Brain pericyte (primary cell): ENCODE measurements at places on chromosomes 13 and 19.

DNA sequence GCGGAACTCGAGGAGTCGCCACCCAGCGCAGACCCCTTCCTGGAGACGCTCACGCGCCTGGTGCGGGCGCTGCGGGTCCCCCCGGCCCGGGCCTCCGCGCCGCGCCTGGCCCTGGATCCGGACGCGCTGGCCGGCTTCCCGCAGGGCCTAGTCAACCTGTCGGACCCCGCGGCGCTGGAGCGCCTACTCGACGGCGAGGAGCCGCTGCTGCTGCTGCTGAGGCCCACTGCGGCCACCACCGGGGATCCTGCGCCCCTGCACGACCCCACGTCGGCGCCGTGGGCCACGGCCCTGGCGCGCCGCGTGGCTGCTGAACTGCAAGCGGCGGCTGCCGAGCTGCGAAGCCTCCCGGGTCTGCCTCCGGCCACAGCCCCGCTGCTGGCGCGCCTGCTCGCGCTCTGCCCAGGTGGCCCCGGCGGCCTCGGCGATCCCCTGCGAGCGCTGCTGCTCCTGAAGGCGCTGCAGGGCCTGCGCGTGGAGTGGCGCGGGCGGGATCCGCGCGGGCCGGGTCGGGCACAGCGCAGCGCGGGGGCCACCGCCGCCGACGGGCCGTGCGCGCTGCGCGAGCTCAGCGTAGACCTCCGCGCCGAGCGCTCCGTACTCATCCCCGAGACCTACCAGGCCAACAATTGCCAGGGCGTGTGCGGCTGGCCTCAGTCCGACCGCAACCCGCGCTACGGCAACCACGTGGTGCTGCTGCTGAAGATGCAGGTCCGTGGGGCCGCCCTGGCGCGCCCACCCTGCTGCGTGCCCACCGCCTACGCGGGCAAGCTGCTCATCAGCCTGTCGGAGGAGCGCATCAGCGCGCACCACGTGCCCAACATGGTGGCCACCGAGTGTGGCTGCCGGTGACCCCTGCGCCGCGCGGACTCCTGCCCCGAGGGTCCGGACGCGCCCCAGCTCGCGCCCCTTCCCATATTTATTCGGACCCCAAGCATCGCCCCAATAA is 2.3 kb downstream of the AMH start:
- DNase-seq = no peak

- no peak for DNase-seq
Measured at GRCh38 chr19:16168465-16169081, 4.8 kb downstream of the CIB3 start.

GRCh38 chr19:42281827-42282762 is 13.0 kb downstream of the CIC start:
- DNase-seq = no peak

- DNase-seq = no peak
Measured at GRCh38 chr19:3984584-3984907, 717 bp downstream of the EEF2 start.

GRCh38 chr13:105783261-105783660 is 752.2 kb downstream of the EFNB2 start:
- DNase-seq = no peak

DNA sequence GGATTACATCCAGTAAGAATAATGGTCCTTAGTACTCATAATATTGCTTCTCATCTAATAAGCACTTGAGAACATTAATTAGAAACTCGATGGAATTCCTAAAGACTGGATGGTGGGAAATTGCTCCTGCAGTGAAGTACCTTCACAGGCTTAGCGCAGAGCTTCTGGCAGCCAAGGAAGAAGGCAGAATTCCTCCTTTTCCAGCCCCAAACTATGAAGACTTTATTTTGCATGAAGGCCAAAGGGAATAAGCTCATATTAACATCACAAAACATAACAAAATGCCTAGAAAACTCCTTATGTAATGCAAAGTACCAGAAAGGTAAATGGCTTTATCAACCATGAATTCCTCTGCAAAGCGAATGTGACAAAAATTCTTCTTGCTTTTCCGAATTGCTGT is 336.1 kb downstream of the DNAJC15 start:
- DNase-seq = no peak

GRCh38 chr19:42074513-42075363 is 1.2 kb upstream of the ZNF574 start:
- DNase-seq = no peak

- DNase-seq = no peak
Measured at GRCh38 chr19:33040994-33041827, 23.5 kb downstream of the RHPN2 start.

GRCh38 chr13:45847554-45848224 is 3.9 kb downstream of the SIAH3 start:
- no peak for DNase-seq

GRCh38 chr19:33828266-33829075 is 31.8 kb downstream of the KCTD15 start:
- DNase-seq = no peak

- no peak for DNase-seq
Measured at GRCh38 chr19:16216744-16217670, 19.3 kb downstream of the AP1M1 start.

- no peak for DNase-seq
Measured at GRCh38 chr19:46724468-46724867, 7.6 kb upstream of the PRKD2 start.

GRCh38 chr19:39525205-39525604 is 7.4 kb downstream of the EID2B start:
- DNase-seq = no peak

GRCh38 chr19:31818798-31819105 is 469.5 kb upstream of the TSHZ3 start:
- DNase-seq = no peak

DNA sequence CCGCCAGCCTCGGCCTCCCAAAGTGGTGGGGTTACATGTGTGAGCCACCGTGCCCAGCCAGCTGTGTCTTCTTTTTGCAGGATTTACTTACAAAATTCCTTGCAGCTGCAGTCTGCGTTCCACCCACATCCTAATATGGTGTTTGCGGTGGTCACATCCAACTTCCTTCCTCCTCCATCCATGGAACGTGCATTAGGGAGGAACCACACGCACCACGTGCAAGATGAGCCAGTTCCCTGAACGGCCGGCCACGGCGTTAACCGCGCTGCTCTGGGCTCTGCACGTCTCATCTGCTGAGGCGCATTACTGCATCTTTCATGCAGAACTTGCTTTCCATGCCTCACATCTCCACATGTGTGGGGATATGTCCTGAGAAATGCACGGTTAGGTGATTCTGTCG is 13.0 kb upstream of the SIGLEC11 start:
- no peak for DNase-seq

GRCh38 chr19:52200044-52200443 is 10.2 kb downstream of the PPP2R1A start:
- no peak for DNase-seq

DNA sequence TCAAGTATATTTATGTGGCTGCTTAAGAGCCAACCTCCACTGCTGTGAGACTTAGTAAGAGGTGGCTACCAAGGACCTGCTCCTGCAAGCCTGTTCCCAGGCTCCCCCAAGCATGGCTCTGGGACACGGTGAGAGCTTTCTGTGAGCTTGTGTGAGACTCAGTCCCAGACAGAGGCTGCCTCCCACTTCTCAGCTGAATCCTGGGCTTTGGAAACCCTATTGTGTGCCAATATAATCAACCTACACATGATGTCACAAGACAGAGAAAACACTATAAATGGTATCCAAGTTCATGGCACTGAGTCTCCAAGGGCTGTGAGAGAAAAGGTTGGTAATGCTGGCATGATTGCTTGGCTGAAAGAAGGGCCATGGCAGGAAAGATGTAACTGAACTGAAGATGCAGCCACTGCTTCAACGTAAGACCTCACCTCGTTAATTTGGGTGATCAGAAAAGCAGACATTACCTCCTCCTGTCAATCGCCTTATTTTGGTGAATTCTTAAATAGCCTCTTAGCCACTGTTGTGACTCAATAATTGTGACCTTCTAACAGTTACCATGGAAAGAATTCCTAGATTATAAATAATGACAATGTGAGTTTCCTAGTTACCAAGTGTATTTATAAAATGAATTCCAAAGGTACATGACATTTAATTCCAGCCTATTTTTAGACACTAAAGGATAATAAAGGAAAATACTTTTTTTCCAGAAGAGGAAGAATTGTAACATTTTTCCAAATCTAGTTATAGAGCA is 332.0 kb downstream of the IRS2 start:
- no peak for DNase-seq

GRCh38 chr19:41546386-41546789 is 29.6 kb upstream of the CEACAM21 start:
- no peak for DNase-seq

- no peak for DNase-seq
Measured at GRCh38 chr19:13189600-13189999, 39.4 kb downstream of the IER2 start.

GRCh38 chr19:49362048-49362928 is at the start of gene TEAD2:
TSS of gene TEAD2 (minus strand) at chr19:49362416. CDS start at chr19:49360075, 2,341 bp downstream.
- DNase-seq = no peak

DNA sequence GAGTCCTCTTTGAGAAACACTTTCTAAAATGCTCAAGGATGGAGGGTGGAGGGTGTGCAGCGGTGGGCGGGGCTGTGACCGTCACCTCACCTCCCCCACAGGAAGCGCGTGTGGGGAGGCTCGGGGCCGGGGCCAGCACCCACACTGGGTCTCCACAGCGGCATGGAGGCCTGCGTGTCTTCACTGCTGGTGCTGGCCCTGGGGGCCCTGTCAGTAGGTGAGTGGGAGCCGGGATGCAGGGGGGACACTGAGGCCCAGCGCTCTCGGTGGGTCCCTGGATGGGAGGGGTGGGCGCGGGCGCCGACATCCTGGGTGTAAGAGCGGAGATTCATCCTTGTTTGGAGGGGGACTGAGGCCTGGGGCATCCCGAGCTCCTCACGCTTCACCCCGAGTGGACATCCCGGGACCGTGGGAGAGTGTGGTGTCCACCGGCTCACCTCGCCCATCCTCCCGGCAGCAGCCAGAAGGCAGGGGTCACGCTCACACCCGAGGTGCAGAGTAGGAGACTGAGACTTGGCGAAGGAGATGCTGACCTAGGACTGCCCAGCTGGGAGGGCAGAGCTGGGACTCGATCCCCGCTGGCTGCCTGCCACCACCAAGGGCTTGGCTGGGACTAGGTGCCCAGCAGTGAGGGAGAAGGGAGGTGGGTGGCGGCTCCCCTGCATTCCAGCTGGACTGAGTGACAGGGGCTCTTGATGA is at the start of gene GZMM:
TSS of gene GZMM (plus strand) at position 144 of the 699 bp plus-strand sequence. CDS start at position 163, 19 bp downstream.
- DNase-seq = no peak

- DNase-seq = no peak
Measured at GRCh38 chr13:75639454-75639853, 3.3 kb downstream of the LMO7 start.

DNA sequence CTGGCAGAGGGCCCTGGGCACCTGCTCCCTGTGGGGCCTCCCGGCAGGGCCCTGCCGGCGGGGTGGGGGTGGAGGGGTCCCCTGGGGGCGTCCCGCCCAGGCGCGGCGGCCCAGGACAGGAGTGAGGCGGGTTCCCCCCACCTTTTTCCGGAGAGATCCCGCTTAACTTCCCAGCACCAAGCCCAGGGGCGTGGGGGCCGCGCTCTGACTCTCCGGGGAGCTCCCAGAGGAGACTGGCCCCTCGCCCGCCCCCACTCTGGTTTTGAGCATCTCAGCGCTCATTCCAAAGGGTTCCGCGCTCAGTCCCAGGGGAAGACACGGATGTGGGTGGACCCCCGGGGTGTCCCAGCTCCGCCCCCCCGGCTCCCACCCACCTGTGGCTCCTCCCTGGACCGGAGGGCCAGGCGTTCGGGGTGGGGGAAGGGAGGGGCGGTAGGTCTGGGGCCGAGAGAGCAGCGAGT is 476 bp downstream of the C2CD4C start:
- no peak for DNase-seq

GRCh38 chr19:6076675-6077463 is 33.4 kb downstream of the RFX2 start:
- no peak for DNase-seq

DNA sequence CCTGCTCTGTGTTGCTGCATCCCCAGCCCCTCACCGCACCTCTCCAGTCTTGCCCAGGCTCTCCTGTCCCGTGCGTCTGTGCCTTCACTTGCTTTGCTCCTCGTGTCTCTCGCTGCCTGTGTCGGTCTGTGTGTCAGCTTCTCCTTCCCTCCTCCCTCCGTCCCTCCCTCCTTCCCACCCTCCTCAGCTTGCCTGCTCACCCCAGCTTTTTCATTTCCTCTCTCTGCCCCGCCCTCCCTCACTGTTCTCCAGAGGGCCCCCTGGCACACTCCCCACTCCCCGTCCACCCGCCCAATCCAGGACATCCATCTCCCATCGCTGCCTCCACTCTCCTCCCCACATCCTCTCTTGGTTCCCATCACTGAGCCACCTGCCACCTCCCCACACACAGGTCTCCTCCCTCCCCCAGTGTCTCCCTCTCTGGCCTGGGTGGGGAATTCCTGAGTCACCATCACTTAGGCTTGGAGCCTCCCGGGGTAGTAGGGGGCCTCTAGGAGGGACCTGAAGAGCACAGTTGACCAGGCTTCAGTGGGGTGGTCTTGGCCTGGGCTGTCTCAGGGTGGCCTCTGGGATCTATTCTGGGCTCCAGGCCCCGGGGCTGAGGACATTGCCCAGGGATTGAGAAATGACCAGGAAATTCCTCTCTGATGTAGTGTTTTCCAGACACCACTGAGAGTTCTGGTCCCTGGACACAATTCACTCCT is at the start of gene PTGIR:
TSS of gene PTGIR (minus strand) at position 132 of the 704 bp plus-strand sequence. CDS start 864 bp downstream, outside the sequence.
- no peak for DNase-seq

DNA sequence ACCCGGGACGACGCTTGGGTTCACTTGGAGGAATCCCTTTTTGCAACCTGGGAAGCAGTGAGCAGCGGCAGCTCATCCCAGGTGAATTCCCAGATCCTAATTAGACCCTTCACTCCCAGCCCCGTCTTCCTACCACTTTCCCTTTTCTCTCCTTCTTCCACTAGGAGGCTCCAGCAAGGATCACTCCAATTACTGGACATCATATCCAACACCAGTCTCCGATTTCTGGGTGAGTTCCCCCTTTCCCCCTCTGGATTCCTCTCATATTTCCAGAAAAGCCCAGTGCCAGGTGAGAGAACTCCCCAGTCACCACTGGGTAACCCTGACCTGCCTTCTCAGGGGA is 17.1 kb upstream of the ZSCAN4 start:
- DNase-seq = no peak

DNA sequence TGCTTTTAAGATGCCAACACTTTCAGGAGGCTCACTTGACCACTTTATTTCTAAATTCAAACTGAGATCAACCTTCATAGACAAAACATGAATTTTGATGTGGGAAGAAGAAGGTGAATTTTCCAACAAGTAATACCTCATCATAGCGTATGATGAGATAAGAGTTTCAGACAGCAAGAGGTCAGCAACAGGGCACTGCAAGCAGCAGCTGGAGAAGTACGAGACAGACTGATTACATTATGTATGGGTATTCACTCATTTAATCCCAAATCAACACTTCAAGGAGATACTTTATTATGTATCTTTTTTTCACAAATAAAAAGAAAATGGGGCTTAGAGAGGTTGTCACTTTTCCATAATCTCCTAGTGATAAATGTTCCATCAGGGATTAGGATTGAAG is 389.8 kb downstream of the TBC1D4 start:
- no peak for DNase-seq
